Stimulated activated CD8-positive, alpha-beta memory T cell treated with anti-CD3 and anti-CD28 coated beads, Interleukin-7, amount 100 ng/mL, for 1 hour (primary cell): ENCODE measurements at places on chromosomes 2 and 18.

GRCh38 chr2:73907840-73908452 is 15.1 kb downstream of the ACTG2 start:
- no peak for DNase-seq

DNA sequence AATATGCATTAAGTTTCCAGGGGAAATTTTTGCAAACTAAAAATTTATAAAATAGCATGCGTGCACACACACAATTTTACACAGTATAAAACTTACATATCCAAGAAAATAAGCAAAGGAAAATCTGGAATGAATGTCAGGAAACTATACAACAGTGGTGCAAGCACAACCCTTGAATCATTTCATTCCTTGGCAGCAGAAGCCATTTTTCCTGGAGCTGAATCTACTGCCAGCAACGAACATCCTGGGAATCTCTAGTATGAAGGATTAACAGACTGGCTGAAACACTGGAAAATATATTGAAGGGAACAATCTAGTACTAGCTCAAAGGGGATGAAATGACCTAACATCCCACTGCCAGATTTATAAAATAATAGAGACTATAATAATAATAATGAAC is 235.3 kb downstream of the DYM start:
- no peak for DNase-seq

GRCh38 chr2:65064728-65065552 is 8.7 kb downstream of the CEP68 start:
- no peak for DNase-seq

- no peak for DNase-seq
Measured at GRCh38 chr18:50989711-50990110, 21.9 kb downstream of the ELAC1 start.

GRCh38 chr2:106976548-106976947 is 90.6 kb upstream of the ST6GAL2 start:
- no peak for DNase-seq

DNA sequence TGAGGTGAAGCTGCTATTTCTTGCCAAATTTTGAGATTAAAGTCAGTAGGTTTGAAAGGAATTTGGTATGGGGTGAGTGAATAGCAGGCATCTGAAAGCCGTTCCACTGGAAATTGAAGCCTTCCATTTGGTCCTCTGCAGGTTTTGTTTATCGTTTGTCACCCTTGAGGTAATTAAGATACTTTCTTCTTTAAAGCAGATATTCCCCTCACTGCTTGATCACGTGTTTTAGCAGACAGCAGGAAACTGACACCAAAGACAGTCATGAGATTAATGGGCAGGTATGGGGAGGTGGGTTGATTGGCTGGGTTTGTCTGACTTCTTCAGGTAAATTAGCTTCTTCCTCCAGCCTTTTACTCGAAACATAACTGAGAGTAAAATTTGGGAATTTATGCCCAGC is 10.7 kb downstream of the LPIN1 start:
- DNase-seq = no peak

DNA sequence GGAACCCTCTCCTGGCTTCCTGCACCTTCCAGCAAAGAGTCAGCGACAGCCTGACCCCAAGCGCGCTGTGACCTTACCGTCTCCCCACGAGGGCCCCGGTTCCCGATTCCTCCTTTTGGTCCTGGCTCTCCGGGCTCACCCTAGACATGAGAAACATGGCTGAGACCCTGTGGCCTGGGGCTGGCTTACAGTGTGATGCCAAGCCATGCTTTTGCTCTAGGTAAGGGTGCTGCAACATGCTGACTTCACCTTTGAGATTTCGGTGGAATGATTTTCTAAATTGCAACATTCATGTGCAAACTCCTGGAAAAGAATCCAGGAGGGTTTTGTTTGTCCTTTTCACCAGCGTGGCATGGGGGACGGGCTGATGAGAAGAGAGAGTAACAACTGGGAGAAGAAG is 63.9 kb downstream of the COL6A3 start:
- DNase-seq = no peak

DNA sequence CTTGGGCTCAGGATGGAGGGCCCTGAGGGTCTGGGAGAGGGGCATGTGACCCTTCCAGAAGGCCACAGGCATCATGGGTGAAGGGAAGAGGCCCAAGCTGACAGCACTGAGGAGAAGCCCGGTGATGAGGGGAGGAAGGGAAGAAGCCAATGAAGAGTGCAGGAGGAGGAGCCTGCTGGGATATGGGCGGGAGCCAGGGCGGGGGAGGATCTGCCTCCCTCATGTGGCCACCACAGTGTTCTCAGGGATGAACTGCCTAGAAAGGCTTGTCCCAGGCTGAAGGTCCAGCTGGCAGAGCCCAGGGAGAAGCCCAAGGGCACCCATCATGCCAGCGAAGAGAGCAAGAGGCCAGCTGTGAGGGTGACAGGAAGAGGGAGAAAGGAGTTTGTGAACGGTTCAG is 24.6 kb upstream of the PLB1 start:
- DNase-seq = no peak

- no peak for DNase-seq
Measured at GRCh38 chr2:31109633-31110192, 28.5 kb downstream of the GALNT14 start.

- no peak for DNase-seq
Measured at GRCh38 chr2:179233083-179233490, 31.5 kb downstream of the SESTD1 start.

- DNase-seq = no peak
Measured at GRCh38 chr18:36321658-36322407, 24.3 kb downstream of the FHOD3 start.

- no peak for DNase-seq
Measured at GRCh38 chr2:22897428-22897827, 487.6 kb upstream of the KLHL29 start.

DNA sequence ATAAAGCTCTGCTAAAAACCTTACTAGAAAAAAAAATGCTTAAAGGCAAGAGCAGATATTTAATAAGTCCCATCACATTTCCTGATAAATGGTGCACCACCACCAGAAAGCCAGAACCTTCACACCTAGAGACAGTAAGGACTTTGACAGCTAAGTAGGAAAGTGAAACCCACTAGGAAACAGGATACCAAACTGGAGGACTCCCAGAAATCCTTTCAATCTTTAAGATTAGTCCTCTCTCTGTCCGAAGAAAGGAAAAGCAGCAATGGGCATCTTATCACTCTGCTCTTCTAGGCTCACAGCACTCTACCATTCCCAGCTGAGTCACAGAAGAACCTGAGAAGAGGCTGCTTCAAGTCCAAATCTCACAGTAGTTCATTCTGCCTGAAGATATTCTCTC is 3.7 kb downstream of the DYM start:
- DNase-seq = no peak

DNA sequence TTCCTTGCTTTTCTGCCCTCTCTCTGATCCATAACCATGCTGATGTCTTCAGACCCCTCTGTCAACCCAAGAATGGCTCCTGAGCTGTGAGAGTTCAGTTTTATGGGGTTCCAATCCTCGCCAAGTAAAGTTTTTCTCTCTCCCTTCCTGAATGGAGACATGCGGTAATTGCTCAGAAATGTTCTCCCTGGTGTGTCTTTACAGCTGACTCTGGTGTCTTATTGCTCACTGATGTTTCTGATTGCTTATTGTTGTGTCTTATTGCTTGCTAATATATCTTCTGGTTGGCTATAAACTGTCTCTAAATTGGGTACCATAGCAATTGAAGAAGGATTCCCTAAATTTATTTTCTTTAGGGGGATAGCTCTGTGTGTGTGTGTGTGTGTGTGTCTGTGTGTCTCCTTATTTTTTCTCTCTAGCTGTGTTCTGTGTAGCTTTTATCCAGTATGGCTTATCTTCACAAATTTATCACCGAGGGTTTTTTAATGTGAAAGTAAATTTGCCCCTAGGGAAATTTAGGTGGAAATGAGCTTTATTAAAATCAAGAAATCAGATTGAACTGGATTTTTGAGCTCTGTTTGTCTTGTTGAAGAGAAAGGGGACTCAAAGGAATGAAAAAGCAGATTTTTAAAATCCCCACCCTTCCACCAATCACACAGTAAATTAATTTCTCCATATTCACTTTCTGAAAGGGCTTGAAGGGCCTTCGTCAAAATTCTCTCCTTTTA is 19.5 kb downstream of the MGAT5 start:
- DNase-seq = no peak

DNA sequence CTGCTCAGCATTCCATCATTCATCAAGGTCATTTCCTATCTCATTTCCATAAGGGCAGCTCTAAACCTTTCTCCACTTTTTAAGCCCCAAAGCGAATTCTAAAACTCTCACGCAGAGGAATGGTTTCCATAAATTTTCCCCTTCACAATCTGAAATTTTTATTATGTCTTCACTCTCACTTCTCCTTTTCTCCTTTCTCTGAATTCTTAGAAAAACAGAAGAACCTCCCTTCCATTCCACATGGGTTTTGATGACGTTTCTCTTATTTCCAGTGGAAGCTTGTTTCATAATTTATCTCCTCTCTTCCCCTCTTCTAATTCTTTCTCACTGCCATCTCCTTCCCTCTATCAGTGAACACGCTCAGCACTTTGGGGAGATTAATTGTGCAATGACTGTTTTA is 97.3 kb downstream of the SPATS2L start:
- DNase-seq = no peak

- DNase-seq = no peak
Measured at GRCh38 chr2:154452906-154453493, 245.5 kb upstream of the KCNJ3 start.

DNA sequence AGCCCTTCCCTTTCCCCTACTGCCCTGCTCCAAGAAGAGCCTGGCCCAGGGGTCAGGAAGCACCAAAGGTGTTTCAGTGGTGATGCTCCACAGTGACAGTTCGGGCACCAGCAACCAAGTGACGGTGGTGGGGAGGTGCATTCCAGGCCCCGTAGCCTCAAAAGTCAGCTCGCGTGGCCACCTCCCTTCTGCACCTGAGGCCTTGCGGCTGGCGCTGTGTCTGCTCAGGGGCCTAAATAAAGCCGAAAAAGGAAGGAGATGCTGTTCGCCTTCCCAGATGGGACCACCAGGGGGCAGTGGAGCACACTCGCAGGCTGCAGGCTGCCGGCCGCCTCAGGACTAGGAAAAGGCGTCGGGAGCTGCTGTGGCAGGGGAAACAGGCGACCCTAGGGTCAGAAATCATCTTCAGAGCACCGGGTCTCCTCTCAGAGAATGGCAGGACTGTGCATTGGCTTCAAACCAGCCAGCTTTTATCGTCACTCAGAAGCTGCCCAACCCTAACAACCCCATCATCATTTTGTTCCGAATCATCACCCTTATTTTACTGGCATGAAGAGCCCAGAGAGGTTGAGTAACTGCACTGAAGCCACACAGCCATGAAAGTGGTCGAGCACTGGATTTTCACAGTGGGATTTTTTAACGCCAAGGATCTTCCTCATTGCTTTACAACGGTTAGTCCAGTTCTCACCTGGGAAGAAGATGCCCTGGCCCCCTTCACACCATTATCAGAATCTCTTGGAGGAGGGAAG is 213.0 kb upstream of the CELF4 start:
- DNase-seq = no peak

- no peak for DNase-seq
Measured at GRCh38 chr2:44077942-44078511, 82.2 kb upstream of the LRPPRC start.

GRCh38 chr18:48024009-48024512 is 93.6 kb upstream of the SMAD2 start:
- DNase-seq = no peak

DNA sequence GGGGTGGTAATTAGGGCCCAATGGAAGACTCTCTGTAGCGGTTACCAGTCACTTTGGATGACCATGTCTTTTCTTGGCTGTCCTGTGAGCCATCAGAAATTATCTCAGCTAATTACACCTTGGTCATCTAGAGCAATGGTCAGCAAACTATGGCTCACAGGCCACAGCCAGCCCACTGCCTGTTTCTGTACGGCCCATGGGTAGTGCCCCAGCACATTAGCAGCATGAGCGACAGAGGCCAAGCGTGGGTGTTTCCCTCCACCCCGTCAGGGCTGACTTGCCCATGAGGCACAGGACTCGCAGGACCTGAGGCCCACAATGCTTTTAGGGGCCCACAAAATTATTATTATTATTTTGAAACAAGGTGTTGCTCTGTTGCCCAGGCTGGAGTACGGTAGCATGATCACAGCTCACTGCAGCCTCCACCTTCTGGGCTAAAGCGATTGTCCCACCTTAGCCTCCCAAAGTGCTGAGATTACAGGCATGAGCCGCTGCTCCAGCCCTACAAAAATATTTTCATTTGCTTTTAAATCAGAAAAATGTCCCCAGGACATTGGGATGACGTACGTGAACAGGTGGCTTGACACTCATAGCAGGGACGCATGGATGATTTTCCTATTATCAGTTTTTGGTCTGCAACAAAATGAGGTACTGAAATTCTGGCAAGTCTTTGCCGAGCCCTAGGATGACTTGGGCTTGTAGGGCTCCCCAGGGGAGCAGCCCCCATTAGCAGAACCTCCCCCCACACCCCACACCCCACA is 29.3 kb upstream of the CEP68 start:
- DNase-seq = no peak

- DNase-seq = no peak
Measured at GRCh38 chr2:84866122-84866521, 14.8 kb downstream of the TRABD2A start.

- no peak for DNase-seq
Measured at GRCh38 chr2:218643751-218644310, 15.6 kb downstream of the ZNF142 start.

DNA sequence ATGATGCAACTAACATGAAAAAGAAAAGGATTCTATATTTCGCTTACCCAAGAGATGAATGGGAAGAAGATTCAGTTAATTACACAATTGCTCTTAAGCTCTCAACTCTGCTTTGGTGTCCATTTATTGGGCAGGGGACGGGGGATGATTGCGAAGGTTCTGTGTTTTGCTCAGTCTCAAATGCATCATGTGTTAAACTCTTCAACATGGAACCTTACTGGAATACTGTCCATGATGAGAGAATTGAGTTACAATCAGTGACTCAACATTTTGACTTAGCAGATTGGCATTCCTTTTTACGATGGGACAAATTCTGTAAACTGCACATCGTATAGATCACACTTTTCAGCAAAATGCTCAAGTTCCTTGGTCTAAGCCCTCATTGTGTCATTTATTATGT is 135.6 kb downstream of the RBMS1 start:
- no peak for DNase-seq

- no peak for DNase-seq
Measured at GRCh38 chr2:127425540-127426490, 7.6 kb downstream of the PROC start.

- no peak for DNase-seq
Measured at GRCh38 chr2:12861344-12861930, 144.7 kb downstream of the TRIB2 start.

GRCh38 chr18:22302144-22302543 is 115.6 kb downstream of the CTAGE1 start:
- no peak for DNase-seq

- DNase-seq = no peak
Measured at GRCh38 chr2:71419976-71420375, 33.4 kb upstream of the DYSF start.

DNA sequence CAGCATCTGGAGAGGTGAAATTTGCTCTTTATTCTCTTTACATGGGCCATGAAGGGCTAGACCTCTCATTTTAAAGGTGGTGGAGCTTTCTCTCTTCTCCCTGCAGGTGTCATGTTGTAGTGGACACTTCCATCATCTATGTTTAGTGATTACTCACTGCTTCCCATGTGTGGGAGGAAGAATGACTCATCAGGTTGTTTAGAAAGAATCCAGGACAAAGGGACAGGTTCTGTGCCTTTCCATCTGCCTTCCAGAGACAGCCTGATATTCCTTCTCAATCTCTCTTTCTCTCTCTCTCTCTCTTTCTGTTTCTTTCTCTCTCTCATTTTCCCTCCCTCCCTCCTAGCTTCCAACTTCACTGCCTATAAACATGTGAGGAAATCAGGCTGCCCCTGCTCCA is 38.7 kb downstream of the SCG2 start:
- DNase-seq = no peak

- no peak for DNase-seq
Measured at GRCh38 chr2:120060088-120060623, 47.3 kb downstream of the EPB41L5 start.

- DNase-seq = no peak
Measured at GRCh38 chr2:40510304-40510703, 58.4 kb upstream of the SLC8A1 start.
